ENCODE measurements at places on chromosomes 3 and 15. TPM values are rescaled to one million over a fixed set of nuclear protein-coding genes. Genes with fewer than 3 reads are reported as not detected.

CFAP91 gene
- total RNA-seq = not detected

P2RY13 gene
- not detected for total RNA-seq

SEMA3F gene
- 9.2 TPM for total RNA-seq

ILDR1 gene
- not detected for total RNA-seq

GOLGA8F gene
- not detected for total RNA-seq

GABRR3 gene
- not detected for total RNA-seq

RBP2 gene
- not detected for total RNA-seq

MUC20 gene
- total RNA-seq = not detected

PXK gene
- total RNA-seq = 14.3 TPM

TGM4 gene
- under 0.01 TPM for total RNA-seq

SERF2 gene
- total RNA-seq = 526 TPM

C3orf18 gene
- total RNA-seq = 6.8 TPM

PAK2 gene
- total RNA-seq = 33.9 TPM

SNAP23 gene
- 72.5 TPM for total RNA-seq

RABL3 gene
- 17.0 TPM for total RNA-seq

C2CD4A gene
- not detected for total RNA-seq

EFCC1 gene
- not detected for total RNA-seq

PPCDC gene
- 13.3 TPM for total RNA-seq

MOBP gene
- not detected for total RNA-seq

RAD51 gene
- 8.4 TPM for total RNA-seq

PIERCE2 gene
- 0.36 TPM for total RNA-seq

LYZL4 gene
- not detected for total RNA-seq

RAB6B gene
- 0.28 TPM for total RNA-seq

EID1 gene
- total RNA-seq = 308 TPM

MNS1 gene
- 0.36 TPM for total RNA-seq

TRIM59 gene
- 65.4 TPM for total RNA-seq

MYH15 gene
- total RNA-seq = 0.28 TPM

CATSPER2 gene
- total RNA-seq = 11.3 TPM

GNB4 gene
- 131 TPM for total RNA-seq

C3orf49 gene
- total RNA-seq = not detected

DNASE1L3 gene
- not detected for total RNA-seq

ADAMTSL3 gene
- under 0.01 TPM for total RNA-seq

VGLL3 gene
- total RNA-seq = 97.3 TPM

CERS3 gene
- total RNA-seq = not detected

SLC28A1 gene
- total RNA-seq = not detected

IL17RD gene
- total RNA-seq = 0.72 TPM

GOLGA8S gene
- under 0.01 TPM for total RNA-seq

IQCH gene
- total RNA-seq = 2.5 TPM

MESP2 gene
- total RNA-seq = 0.28 TPM

TRNT1 gene
- total RNA-seq = 25.0 TPM

NOX5 gene
- not detected for total RNA-seq

TEX9 gene
- total RNA-seq = 1.4 TPM

SYNPR gene
- total RNA-seq = not detected

C3orf85 gene
- not detected for total RNA-seq

INKA1 gene
- total RNA-seq = 2.3 TPM

MYD88 gene
- 9.3 TPM for total RNA-seq

CLDN18 gene
- total RNA-seq = not detected

FETUB gene
- total RNA-seq = not detected

SATB1 gene
- total RNA-seq = 5.3 TPM

GPR27 gene
- total RNA-seq = not detected

B3GALNT1 gene
- total RNA-seq = 8.2 TPM

MUC13 gene
- total RNA-seq = not detected

ANKDD1A gene
- 2.8 TPM for total RNA-seq

CHRD gene
- under 0.01 TPM for total RNA-seq
